ENCODE measurements at places on chromosomes 13 and 19.

DNA sequence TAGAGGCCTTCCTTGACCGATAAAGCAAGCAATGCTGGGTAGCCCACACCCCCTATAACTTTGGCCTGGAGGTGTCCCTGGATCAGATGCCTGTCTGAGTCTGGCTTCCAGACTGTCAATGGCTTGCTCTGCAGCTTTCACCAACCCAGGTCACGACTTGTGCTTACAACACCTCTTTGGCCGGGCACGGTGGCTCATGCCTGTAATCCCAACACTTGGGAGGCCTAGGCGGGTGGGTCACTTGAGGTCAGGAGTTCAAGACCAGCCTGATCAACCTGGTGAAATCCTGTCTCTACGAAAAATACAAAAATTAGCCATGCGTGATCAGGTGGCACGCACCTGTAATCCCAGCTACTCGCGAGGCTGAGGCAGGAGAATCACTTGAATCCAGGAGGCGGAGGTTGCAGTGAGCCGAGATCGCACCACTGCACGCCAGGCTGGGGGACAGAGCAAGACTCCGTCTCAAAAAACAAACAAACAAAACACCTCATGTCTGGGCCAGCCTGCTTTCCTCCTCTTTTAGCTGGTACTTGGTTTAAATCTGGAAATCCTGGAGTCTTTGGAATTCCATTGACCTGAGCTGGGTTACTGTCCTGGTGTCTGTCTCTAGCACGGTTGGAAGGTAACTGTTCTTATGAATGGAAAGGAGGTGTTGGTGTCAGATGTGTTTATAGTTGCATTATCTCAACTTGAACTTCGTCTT is 10.3 kb upstream of the GARRE1 start:
- no peak for DNase-seq

DNA sequence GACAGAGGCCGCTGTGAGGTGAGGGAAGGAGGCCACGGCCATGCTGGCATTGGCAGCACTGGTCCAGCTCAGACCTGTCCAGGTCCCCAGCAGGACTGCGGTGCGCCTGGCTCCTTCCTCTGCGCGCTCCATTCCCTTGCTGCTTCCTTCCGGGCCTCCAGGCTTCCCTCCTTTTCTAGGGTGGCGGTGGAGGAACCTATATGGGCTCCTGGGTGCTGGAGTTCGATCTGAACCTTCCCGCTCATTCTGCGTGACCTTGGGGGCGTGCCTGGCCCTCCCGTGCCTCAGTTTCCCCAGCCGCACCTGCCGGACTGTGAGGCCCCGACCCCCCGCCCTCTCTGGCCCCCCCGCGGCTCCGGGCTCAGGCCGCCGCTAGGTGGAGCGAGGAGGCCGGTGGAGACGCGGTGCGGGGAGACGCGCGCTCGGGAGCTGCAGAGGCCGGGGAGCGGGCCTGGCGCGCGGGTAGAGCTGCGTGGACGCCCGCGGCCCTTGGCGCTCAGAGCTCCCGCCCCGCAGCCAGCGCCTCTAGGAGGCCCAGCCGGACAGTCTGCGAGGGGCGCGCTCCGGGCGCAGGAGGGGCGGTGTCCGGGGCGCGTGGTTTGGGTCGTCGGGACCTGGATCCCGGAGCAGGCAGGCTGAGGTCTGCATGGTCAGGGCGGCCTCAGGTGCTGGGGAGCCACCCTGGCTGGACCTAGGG is 29.9 kb downstream of the EFNA2 start:
- peak; percentile 72 for DNase-seq

DNA sequence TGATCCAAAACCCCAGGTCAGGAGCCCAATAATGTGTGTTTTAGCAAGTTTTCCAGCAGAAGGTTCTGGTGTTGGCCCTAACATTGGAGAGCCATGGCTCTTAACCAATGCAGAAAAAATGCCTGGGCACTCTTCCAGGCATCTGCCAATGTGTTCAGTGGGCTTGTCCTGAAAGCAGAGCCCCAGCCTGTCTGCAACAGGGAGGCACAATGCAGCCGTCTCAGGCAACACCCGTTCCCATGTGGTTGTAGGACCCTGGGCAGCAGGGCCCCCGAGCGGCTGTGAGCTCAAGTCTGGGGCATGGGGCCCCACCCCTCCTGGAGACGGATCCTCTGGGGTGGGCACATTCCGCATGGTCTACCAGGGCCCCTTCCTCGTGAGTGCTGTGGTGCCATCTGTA is 58.1 kb upstream of the SIAH3 start:
- no peak for DNase-seq

GRCh38 chr19:15294561-15294990 is 37.8 kb downstream of the BRD4 start:
- DNase-seq = no peak

Measured in HEK293T (cell line).